HCEC 1CT (cell line): ENCODE measurements at places on chromosomes 12 and 14.

GRCh38 chr12:115960868-115961802 lies 316.4 kb downstream of the MED13L start:
- DNase-seq = no peak

GRCh38 chr14:50944647-50945413 lies 547 bp upstream of the PYGL start:
- peak; percentile 51 for DNase-seq

GRCh38 chr12:89703768-89704167 lies 4.9 kb downstream of the ATP2B1 start:
- DNase-seq = no peak

- no peak for DNase-seq
These were observed 828.3 kb upstream of the TMEM132C start for GRCh38 chr12:127438512-127439244.

GRCh38 chr12:113825705-113826104 lies 140.4 kb downstream of the RBM19 start:
- DNase-seq = no peak

DNA sequence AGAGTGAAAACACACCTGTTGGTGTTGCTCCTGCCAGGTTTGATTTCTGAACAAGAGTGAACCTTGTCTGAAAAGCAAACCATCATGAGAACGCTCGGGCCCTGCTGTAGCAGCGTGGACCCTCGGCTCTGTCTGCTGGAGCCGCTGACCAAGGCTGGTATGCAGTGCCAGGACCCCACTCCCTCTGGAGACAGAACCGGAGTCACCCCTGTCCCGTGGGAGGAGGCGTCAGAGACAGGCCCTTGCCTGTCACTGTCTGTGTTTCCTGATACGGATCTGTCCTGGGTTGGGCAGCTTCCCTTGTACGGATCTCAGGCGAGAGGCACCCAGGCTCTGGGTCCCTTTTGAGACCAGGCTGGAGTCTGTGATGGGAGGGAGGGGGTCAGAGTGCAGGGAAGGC lies 111.6 kb downstream of the ADGRD1 start:
- DNase-seq = no peak

DNA sequence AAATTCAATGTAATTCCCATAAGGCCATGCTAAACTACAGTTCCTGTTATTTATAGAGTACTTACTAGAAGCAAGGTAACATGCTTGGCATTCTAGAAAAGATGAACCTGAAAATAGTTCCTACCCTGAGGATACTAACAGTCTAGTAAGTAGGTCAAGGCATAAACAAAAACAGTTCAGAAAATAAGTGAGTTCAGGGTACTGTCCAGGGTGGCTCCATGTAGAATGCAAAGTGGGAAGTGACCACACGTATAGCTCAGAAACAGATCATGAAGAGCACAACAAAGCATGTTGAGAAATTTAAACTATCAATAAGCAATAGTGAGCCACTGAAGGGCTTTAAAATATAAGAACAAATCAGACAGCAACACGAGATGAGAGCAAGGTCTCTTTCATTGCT lies 2.3 kb downstream of the TMED10 start:
- no peak for DNase-seq

DNA sequence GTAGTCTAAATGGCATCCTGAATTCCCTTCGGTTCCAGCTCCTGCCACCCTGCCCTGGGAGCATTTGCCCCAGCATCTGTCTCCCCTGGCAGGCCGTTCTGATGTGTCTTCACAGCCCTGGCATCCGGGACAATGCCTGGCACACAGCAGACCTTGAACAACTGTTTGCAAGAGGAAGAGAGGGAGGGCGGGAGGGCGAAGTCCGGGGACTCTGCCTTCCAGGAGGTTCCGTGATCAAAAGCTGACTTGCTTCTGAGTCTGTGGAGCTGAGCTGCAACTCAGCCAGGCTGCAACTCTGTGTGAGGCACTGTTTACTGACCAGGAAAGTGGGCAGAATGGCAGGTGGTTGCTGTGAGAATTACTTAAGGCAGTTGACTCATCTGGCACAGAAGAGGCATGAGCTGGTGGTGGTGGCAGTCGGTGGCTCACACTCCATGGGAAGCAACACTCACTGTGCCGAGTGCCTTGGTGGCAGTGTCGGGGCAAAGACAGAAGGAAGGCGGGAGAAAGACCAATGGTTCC lies 61.1 kb upstream of the DLK1 start:
- DNase-seq = no peak
